ENCODE measurements at places on chromosomes 7 and 10.

GRCh38 chr10:69080226-69080625 lies 7.7 kb upstream of the SRGN start:
- DNase-seq = no peak

GRCh38 chr10:74738985-74739567 lies 87.3 kb upstream of the KAT6B start:
- DNase-seq = no peak

GRCh38 chr7:118104812-118105441 lies 79.0 kb upstream of the LSM8 start:
- DNase-seq = peak; percentile 47

GRCh38 chr10:102679596-102679995 lies 34.6 kb downstream of the ARL3 start:
- DNase-seq = no peak

GRCh38 chr10:22308390-22308789 lies 7.8 kb upstream of the COMMD3 start:
- no peak for DNase-seq

DNA sequence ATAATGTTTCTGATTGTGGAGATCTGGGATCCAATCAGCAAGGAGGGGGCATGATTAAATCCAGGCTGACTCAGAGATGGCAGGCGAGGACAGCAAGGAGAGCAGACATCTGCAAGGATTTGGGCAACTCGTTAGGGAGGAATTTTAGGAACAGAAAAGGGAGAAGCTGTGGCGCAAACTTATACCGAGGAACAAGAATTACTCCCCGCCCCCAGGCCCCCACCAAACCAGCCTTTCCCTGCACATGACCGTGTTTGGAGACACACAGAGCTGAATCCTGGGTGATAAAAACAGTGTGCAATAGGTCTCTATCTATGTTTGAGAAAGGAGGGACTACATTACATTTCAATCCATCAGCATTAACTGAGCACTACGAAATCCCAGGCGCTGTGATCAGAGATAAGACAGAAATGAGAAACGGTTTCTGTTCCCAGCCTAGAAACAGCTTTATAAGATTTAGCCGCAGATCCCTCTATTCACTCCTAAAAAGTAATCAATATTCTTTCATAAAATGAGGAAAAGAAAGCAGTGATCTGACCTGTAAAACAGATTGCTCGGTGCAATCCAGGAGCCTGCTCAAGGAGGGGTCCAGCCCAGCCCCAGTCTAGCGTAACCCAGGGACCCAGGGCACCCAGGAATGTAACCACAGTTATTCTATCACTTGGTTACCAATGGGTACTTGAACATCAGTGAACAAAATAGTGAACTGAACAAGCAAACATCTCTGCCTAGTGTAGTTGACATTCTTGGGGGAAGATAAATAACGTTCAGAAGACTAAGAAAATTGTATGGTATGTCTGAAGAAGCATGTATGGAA lies 37.2 kb upstream of the RAPGEF5 start:
- DNase-seq = no peak

DNA sequence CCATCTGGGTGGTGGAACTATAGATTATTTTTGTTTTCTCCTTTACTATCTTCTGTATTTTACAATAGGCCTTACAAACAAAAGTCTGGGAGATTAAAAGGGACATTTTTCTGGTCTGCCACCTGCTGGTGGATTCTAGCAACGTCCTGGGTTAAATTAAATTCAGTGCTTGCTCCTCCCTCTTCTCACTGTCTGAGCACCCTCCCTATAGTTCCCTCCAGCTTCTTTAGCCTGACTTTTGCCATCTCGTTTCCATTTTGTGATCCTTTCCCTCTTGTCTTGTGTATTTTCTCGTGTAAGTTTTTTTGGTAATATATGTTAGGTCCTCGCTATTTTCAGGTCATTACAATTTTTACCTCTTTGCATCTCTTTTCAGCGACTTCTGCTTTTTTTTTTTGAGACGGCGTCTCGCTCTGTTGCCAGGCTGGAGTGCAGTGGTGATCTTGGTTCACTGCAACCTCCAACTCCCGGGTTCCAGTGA lies 16.1 kb downstream of the ANKRD16 start:
- DNase-seq = peak; percentile 92

- DNase-seq = no peak
These were observed 30.3 kb downstream of the C7orf33 start for GRCh38 chr7:148620749-148621359.

GRCh38 chr7:46626691-46627310 lies 705.7 kb upstream of the IGFBP3 start:
- DNase-seq = no peak

- peak; percentile 68 for DNase-seq
These were observed 130.4 kb upstream of the BMPER start for GRCh38 chr7:33774762-33775523.

GRCh38 chr7:112023282-112023681 lies 182.9 kb downstream of the DOCK4 start:
- DNase-seq = no peak

DNA sequence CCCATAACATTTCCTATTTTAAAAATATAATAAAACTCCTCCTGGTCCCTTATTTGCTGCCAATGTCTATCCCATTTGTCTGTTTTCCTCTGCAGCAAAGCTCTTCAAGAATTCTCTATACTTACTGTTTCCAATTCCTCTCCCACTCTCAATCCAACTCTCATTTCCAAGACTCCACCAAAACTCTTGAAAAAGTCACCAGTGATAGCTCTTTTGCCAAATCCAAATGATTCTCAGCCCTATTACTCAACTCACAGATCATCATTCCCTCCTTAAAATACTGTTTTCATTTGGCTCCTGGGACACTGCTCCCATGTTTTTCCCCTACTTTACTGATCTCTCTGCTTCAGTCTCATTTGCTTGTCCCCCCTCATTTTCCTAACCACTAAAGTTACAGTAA lies 139.4 kb downstream of the HIBADH start:
- no peak for DNase-seq

- DNase-seq = no peak
These were observed 98.7 kb downstream of the AUTS2 start for GRCh38 chr7:69696686-69697685.

GRCh38 chr7:149238051-149238450 lies 1.4 kb upstream of the ZNF212 start:
- no peak for DNase-seq

DNA sequence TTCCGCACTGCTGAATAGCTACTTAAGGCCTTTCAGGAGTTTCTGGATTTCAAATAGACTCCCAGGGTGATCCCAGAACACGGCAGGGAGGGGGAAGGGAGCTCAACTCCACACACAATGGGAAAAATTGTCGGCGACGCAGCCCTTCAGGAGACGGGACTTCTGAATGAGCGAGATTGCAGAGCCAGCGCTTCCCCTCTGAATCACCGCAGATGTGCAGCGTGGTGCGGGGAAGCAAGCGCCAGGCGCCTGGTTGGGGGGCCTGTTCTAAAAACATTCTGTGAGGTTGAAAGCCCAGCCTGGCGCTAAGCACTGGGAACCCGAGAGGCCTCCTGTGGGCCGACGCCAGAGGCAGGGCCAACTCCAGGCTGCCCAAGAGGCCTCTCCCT lies 163.3 kb downstream of the MAD1L1 start:
- peak; percentile 79 for DNase-seq

- no peak for DNase-seq
These were observed 16.7 kb upstream of the LRRN3 start for GRCh38 chr7:111074071-111074747.

- DNase-seq = no peak
These were observed 102.3 kb downstream of the MKX start for GRCh38 chr10:27643301-27643700.

DNA sequence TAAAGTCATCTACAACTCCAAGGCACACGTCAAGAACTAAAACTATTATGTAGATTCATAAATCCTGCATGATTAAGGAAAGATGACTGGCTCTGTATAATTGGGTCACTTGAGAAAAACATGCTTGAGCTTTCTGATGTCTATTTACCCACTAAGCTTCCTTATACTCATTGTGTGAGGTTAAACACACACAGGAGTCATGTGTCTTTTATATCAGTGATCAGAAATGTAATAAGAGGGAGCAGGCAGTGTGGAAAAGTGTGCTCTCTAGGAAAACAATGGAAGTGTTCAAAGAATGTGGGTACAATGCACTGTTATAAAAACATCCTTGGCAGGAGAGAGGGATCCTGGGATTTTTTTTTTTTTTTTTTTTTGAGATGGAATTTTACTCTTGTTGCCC lies 108.6 kb upstream of the ARID5B start:
- DNase-seq = no peak

DNA sequence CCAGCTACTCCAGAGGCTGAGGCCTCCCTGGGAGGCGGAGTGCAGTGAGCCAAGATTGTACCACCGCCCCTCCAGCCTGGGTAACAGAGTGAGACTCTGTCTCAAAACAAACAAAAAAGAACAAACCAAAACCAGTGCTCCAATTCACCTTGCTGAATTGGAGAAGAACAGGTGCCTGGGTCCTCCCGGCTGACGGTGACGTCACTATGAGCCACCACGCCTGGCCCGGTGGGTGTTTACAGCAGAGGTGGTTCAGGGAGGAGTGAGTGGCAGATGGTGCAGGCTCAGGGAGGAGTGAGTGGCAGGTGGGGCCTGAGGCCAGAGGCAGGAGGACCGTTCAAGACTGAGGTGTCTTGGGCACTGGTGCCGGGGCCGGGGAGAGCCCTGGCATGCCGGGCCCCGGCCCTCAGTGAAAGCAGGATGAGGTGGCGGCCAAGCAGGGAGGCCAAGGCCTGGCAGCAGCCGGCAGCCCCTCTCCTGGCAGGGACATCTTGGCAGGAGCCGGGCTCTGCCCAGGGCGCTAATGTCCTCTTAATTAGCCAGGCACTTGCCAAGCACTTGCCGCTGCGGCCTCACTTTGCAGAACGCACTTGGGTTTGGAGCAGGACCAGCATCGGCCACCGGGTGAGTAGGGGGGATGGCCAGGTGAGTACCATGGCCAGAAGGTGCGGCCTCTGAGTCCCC lies 162.8 kb upstream of the TNRC18 start:
- no peak for DNase-seq
